ENCODE measurements at places on chromosomes 12 and 14.

GRCh38 chr12:87117526-87117925 is 861.3 kb upstream of the MGAT4C start:
- no peak for DNase-seq

- peak; percentile 36 for DNase-seq
Observed at GRCh38 chr12:117527479-117527855, 166.0 kb upstream of the NOS1 start.

DNA sequence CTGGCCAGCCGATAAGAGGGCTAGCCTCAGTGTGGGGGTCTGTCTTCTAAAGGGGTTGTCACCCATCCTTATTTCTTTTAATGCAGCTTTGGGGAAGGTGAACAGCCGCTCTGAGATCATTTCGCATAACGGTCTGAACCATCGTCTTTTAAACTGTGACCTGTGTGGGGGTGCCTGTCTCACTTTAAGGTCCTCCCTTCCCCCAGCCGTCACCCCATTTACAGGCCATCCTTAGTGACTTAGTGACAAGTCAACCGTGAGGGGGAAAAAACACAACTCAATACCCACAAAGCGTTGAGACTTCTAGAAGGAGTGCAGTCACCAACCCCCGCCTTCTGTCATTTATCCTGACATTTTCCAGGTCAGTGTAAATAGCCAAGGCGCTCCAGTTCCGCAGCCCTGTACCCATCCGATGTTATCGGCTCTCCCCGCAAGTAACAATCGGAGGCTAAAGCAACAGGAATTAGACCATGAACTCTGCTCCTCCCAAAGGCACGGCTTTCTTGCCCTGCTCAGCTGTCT is 505 bp upstream of the DENND5B start:
- peak; percentile 23 for DNase-seq

GRCh38 chr12:105523164-105524057 is 192.9 kb downstream of the C12orf75 start:
- DNase-seq, result no peak

GRCh38 chr12:92486443-92487137 is 216.2 kb upstream of the PLEKHG7 start:
- DNase-seq, result no peak

GRCh38 chr14:24315243-24315806 is 4.0 kb downstream of the LTB4R start:
- no peak for DNase-seq

Measured in renal cortical epithelial cell (primary cell).